ENCODE measurements at places on chromosomes 4 and X.
A peak's percentile ranks its signal among the peaks of the same experiment; 100 is the strongest.

- no peak for DNase-seq
Measured at GRCh38 chr4:145716661-145717200, 36.8 kb downstream of the C4orf51 start.

DNA sequence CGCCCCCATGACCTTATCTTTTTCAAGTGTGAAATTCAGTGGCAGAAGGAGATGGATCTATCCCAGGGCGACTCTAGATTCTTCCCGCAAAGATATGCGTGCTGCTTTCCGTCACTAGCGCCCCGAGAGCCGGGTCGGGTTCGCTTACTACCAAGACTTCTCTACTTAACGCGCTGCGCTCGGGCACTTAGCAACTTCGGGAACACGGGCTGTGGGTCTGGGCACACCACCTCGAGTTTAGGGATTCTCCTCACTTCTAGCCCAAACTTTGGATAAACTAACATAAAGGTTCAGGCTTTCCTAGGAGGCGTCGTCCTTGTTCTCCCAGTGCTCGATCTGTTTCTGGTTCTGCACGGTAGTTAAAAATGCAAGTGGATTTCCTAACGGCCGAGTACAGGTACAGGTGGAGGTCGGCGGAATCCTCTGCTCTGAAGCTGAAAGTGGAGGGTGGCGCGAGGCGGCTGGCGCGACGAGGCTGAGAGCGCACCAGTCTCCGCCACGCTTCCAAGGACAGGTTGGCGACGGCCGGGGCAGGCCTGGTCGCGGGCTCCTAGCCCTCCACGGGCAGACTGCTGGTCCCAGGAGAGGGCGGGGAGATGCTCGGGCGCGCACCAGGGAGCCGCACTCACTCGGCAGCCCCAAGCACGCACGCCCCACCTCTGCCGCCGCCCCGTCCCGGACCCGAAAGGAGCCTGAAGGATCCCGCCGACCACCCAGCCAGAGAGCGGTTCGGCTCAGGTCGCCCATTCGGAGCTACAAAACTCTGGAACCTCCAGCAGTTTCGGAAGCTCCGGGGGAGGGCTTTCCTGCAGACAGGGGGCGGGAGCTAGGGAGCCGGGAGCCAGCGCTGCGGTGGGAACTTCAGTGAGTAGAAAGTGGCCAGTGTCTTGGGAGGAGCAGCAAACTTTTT, 100.8 kb upstream of the TENM3 start:
- DNase-seq: peak; percentile 63

GRCh38 chrX:72312311-72312940, 6.7 kb upstream of the CITED1 start:
- no peak for DNase-seq

- no peak for DNase-seq
Measured at GRCh38 chrX:136206916-136207315, 44.3 kb downstream of the MAP7D3 start.

DNA sequence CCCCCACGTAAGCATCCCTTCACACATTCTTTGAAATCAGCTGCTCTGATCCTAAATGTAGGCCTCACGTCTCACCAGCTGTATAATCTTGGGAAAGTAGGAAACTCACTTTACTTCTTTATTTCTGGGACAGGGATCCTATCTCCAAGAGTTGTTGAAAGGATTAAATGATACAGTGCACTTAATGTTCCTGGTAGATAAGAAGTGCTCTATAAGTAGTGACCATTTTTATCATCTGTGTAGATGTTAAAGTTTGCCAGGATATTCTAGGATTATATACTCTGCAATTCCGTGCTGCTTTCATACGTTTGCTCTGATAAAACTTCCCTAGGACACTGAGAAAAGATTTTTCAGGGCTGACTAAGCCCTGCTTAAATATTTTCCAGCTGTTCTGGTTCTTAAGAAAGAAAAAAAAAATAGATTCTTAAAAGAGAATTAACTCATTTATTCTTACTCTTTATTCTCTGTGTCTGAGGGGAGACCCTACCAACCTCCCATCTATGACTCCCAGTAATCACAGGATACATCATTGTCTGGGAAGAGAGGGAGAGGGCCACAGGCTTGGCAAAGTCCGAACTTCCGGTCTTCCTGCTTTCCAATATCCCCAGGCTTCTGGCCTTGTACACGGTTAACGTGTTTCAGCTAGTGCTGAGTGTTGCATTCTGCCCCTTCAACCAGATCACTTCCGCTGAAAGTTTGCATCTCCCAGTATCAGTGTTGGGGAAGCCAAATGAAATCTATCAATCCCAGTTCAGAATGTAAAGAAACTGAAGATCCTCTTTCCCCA, 269.2 kb downstream of the TRIML1 start:
- no peak for DNase-seq

- DNase-seq: no peak
Measured at GRCh38 chr4:153209410-153209809, 5.2 kb downstream of the TRIM2 start.

DNA sequence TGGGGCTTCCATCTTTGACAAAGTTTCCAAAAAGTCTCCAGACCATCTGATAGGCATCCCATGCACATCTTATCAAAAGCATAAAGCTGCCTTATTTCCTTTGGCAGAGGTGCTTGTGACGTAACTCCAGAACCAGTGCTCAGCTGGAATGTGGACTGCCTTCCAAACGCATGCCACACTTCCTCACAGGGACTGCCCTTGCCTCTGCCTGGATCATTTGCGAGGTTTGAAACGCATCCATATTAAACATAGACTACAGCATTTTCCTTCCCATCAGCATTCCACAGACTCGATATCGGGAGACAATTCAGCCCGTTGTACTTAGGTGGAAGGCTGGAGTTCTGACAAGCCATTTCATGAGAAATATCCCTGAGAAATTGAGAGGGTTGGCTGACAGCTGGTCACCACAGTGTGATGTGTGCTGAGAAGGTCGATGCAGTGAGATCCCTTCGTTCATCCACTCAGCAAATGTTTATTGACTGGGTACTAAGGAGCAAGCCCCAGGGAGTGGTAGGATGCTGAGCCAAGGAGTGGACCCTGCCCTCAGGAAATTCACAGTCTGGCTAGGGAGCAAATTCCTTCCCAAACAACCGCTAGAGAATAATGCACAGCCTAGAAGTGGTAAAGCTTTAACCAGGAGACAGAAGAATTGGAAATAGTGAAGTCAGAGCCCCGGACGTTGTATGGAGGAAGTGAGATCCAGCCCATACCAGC, 376.0 kb downstream of the BCOR start:
- DNase-seq: no peak

- DNase-seq: no peak
Measured at GRCh38 chr4:107115185-107115847, 79.2 kb upstream of the DKK2 start.

DNA sequence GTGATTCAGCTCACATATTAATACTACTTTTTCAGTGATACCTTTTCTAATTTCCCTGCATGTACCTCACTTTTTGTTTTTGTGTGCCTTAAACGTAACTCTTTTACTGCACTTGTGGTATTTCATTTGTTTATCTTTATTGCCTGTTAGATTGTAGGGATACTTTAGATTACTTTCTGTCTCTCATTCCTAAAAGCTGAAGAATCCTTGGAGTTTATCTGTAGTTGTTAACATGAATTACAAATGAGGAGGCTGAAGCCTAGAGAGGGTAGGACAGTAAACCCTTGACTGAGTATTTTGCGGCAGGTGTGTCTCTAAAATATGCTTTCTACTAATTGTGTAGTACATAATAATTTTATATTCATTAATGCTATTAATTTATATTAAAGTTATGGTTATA, 34.9 kb downstream of the BMP2K start:
- no peak for DNase-seq

GRCh38 chr4:111512081-111512783, 633.0 kb upstream of the FAM241A start:
- no peak for DNase-seq

DNA sequence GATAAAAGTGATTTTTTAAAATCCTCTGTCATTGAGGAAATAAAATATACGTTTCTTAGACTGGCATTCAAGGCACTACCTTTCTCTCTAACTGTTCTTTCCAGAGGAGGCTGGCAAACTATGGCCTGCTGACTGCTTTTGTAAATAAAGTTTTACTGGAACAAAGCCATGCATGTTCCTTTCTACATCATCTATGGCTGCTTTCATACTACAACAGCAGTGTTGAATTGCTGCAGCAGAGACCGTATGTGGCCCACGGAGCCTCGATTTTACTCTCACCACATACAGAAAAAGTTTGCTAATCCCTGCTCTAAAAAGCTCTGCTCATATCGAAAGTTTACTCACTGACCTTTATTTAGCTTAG, 20.2 kb downstream of the SETD7 start:
- no peak for DNase-seq

- no peak for DNase-seq
Measured at GRCh38 chrX:6163721-6164120, 64.9 kb downstream of the NLGN4X start.

DNA sequence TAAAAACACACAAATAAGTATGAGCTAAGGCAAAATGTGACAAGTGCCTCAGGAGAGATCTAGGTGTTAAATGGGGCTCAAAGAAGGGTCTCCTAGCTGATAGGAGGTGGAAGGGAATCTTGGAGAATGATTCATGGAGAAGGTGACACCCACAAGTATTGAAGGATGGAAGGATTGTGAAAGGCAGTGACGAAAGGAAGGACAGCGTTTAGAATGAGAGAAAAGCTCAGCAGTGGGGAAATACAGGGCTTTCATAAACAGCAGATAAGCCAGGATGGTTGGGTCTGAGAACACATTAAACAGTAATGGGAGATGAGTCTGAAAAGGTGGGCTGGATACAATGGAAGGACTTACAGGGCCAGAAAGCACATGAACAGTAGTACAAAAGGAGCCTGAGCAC, 11.5 kb downstream of the ANXA5 start:
- no peak for DNase-seq

DNA sequence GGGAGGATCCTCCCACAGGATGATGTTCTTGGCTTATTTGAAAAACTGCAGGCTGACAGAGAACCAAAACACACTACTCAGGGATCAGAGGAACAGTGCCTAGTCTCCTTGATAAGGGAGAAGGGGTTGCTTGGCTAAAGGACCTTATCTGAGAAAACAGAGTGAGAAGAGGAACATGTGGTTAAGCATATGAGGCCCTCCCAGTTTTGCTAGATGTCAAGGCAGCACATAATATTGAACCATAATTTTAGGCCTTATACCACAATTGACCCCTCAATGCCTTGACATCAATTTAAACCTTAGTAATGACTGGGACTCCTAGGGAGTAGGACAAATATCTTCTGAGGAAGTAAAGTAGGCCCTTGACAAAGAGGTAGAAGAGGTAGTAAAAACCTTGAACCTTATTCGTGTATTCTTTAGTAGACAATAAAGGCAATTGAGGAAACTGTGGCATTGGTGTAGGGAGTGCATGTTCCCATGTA, 79.3 kb downstream of the TEX13C start:
- no peak for DNase-seq

DNA sequence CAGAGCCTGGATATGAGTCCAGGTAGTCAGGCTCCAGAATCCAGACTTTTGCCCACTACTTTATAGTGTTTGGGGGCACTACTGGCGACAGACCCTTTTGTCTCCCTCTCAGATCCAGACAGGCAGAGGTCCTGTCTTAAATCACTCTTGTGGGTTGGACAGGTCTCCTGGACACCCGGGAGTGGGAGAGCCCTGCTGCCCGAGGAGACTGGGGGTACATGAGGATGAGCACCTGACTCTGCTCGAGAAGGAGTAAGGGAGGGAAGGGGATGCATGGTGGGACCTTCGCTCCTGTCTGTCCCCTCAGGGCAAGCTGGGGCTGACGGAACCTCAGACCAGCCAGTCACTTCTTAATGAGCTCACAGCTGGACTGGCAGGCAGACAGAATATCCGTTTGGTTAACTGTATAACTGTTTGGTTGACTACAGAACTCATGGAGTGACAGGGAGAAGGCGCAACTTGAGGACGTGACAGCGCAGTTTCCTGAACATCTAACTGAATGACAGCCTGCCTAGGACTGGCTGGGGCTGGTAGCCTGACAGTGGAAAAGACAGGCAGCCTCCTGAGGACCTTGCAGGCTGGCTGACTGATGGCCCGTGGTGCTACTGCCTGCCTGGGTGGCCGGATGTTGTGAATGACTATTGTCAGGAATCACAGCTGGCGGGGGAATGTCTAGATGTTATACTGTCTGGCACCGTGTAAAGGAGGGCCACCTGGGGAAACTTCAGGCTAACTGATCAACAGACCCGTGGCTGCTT, 1.6 kb upstream of the SUV39H1 start:
- DNase-seq: no peak

- no peak for DNase-seq
Measured at GRCh38 chr4:135325264-135325663, 1123.7 kb upstream of the PABPC4L start.

GRCh38 chr4:6693231-6694176, at the start of gene S100P:
S100P (plus strand) TSS chr4:6693878; CDS start chr4:6693933, 55 bp downstream.
- no peak for DNase-seq

- no peak for DNase-seq
Measured at GRCh38 chr4:42453612-42454011, 56.3 kb downstream of the SHISA3 start.

GRCh38 chr4:159229164-159229563, 126.3 kb downstream of the RAPGEF2 start:
- no peak for DNase-seq

DNA sequence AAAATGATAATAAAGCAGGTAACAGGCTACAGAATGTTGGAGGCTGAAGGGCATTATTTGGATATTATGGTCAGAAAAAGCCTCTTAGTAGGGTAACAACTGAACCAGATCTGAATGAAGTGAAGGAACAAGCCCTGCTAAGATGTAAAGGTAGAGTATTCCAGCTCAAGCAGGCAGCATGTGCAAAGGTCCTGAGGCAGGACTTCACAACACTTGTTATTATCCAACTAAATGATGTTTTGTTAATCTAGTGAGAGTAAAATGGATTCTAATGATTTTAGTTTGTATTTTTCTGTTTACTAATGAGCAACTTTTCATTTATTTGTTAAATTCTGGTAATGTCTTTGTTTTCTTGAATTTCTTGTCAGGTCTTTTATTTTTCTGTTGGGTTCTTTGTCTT, 35.7 kb downstream of the RAB33B start:
- no peak for DNase-seq

GRCh38 chr4:152894673-152895072, 41.5 kb upstream of the FHDC1 start:
- no peak for DNase-seq

DNA sequence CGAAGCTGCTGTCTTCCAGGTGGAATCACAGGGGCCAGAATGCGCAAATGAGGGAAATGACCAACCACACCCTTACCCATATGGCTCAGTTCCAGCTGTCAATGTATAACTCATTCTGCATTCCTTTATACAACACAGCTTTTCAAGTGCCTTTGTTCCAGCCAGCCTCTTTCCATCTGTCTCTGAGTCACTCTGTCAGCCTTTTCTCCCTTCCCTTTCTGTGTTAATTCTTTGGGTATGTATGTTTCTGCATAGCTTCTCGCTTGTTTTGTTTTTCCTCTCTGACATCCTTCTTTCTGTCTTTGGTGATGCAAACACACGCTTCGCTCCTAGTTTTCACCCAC, 54.5 kb downstream of the RS1 start:
- DNase-seq: no peak

DNA sequence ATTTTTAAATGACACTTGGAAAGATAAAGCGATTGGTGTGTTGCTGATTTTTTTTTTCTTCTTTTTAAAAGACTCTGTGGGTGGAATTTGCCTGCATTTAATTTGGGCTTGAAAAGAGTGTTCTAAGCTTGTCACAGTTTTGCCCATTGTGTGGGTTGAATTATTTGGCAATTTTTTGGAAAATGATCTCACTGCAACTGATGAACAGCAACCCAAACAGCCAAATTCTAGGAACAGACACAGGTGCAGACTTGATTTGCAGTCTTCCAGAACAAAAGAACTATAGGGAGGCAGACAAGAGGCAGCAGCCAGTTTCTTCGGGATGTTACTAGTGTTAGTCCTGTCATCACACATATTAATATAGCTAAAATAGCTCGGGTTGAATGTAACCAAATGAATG, 40.5 kb downstream of the CASP6 start:
- DNase-seq: no peak

- DNase-seq: no peak
Measured at GRCh38 chrX:109842611-109843010, 109.6 kb upstream of the ACSL4 start.

Measured in sciatic nerve (tissue), 2 donors.